ENCODE measurements at places on chromosomes 1 and 21.

DNA sequence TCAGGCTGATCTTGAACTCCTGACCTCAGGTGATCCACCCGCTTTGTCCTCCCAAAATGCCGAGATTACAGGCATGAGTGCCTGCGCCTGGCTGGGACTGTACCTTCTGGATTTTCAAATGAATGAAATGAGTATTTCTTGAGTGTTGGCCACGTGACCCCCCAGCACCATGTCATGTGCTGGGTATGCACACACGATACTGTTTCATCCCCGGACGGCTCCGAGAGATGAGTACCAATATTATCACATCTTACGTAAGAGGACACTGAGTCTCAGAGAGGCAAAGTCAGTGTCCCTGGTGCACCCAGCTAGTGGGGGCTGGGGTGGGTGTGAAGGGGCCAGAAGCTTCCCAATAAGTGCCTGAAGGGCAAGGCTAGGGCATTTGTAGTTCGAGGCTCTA lies 780 bp upstream of the CROCC start:
- no peak for DNase-seq

- no peak for DNase-seq
These were observed 115.8 kb downstream of the TBX19 start for GRCh38 chr1:168396508-168396907.

- peak; percentile 70 for DNase-seq
These were observed 11.3 kb upstream of the MAP10 start for GRCh38 chr1:232793944-232794343.

- no peak for DNase-seq
These were observed 1.1 kb upstream of the MAP7D1 start for GRCh38 chr1:36154765-36155407.

- DNase-seq = no peak
These were observed 44.9 kb downstream of the ARHGEF11 start for GRCh38 chr1:157000686-157001085.

- no peak for DNase-seq
These were observed 316.2 kb upstream of the CXADR start for GRCh38 chr21:17196623-17197022.

DNA sequence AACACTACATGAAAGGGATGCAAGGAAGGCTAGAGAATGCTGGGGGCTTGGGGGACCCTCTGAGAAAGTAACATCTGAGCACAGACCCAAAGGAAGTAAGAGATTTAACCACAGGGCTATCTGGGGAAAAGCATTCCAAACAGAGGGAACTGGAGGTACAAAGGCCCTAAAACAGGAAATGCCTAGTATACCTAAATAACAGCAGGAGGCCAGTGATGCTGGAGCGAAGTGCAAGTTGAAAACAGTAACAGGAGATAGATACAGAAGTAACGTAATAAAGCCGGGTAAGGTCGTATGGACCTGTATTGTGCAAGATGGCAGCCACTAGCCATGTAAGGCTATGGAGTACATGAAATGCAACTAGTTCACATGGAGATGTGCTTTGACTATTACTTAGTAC lies 52.1 kb downstream of the CD34 start:
- no peak for DNase-seq

GRCh38 chr1:241356187-241356518 lies 852 bp downstream of the RGS7 start:
- no peak for DNase-seq

- no peak for DNase-seq
These were observed 52.8 kb downstream of the DUSP10 start for GRCh38 chr1:221689138-221689537.

DNA sequence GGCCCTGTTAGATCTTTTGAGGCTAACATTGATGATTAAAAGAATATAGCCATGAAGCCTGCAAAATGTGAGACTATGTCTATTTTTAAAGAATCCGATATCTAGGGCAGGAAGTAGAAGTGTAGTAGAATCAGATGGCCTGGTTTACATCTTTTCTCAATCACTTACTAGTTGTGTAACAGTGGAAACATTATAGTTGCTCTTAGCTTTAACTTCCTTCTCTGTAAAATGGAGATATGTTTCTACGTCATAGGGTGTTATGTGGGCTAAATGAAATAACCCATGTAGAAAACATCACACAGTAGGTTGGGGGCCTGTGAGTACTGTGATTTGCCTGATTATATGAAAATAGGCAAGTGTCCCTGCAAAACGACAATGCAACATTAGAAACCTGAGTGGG lies 4.4 kb upstream of the IGFN1 start:
- DNase-seq = no peak

DNA sequence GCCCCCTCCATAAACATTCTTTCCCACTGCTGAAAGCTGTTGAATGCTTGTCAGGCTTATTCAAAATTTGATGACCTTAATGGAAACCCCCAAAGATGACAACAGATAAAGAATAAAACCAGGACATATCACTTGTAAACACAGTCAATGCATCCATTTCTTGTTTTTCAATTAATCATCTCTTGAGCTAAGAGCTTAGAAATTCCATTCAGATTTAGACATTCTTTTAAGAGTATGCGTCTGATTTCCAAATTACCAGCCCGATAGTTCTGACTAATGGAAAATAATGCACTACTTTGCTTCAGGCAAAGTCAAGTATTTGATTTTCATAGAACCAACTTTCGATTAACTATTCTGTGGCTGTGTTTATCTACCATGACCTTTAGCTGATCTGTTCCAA lies 100.6 kb upstream of the RUNX1 start:
- peak; percentile 59 for DNase-seq

DNA sequence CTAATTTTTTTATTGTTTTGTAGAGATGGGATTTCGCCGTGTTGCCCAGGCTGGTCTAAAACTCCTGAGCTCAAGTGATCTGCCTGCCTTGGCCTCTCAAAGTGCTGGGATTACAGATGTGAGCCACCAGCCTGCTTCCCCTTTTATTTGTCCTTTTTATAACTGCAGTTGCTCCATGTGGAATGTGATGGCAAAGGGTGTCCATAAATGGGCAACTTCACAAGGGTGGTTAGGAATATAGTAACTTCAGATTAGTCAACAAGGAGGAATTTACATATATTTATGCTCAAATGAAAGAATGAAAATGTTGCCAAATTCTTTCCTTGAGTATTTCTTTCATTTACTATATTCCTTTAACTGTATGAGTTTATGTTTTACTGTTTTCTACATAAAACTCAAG lies 182.9 kb downstream of the BACH1 start:
- peak; percentile 82 for DNase-seq

- DNase-seq = peak; percentile 56
These were observed 42.1 kb downstream of the KIF1B start for GRCh38 chr1:10252508-10252907.

DNA sequence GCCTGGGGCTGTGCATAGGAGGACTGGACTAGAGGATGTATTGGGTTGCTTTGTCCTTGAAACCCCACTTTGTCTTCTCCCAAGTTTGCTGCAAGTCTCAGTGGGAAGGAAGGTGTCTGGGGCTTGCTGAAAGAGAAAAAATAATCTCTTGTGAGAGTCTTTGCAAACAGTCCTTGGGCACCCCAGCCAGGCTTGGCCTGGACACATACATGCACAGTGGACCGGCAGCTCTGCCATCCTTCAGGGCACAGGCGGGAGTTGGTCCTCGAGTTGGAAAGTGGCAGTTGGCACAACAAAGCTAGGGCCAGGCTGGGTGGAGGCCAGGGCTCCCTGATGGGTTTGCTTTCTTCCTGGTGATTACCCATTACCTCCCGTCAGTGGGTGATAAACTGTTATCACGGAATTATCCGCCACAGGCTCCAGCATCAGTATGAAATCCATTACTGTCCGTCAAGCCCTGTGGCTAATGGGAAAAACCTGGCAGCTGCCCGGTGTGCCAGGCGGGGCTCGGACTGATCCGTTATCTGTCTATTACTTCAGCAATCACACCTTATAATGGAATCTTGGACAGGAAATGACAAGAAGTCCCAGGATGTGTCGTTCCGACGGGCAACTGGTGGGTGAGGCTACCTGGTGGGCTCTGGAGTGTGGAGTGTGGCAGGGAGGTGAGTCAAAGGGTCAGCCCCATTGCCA lies 265.7 kb downstream of the GRIK3 start:
- DNase-seq = no peak

- DNase-seq = no peak
These were observed 50.2 kb upstream of the IVNS1ABP start for GRCh38 chr1:185367218-185367617.

GRCh38 chr1:112998592-112999235 lies 42.7 kb upstream of the SLC16A1 start:
- peak; percentile 94 for DNase-seq

DNA sequence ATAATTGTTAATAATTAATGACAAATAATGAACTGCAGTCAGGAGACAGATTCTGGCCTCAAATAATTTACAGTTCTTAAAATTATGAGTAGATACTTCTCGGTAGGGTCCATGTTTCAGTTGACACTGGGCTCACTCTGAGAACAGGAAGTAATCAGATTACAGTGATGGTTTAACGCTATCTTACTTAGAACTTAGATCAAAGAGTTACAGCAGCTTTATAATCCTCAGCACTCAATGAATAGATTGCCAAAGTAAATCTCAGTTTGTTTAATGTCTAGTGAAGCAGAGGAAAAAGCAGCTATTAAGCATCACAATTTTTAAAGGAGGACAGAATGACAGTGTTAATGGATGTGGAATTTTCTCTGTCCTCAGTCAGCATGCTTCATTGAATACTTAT lies 79.6 kb downstream of the PDE4B start:
- no peak for DNase-seq

DNA sequence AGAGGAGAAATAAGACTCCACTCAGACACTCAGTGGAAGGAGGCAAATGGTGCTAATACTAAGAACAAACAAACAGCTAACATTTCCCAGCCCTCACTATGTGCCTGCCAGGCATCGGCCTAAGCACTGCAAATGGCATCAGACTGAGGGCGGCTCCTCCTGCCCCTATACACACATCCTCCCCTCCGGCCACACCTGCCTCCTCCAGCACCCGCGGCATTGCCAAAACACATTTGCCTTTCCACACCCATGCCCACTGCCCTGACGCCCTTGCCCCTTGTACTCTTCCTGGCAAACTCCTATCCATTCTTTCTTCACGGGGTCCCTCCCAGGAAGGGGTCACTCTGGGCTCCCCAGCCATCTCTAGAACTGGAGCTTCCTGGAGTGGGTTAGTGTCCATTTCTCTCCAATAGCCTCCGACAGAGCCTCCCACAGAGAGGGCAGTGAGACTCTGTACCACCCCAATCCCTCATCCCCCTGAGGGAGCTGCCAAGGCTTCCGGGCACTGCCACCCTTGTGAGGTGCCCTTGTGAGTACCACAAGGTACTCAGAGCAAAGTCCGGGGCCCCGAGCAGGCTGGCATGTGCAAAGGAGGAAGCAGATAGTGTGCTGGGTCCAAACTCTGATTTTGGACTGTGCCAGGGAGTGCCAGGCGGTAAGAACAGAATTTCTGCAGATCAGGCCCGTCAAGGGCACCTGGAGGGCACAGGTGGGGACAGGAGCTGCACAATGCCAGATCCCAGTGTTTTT lies 959 bp downstream of the AKR7A3 start:
- DNase-seq = no peak

DNA sequence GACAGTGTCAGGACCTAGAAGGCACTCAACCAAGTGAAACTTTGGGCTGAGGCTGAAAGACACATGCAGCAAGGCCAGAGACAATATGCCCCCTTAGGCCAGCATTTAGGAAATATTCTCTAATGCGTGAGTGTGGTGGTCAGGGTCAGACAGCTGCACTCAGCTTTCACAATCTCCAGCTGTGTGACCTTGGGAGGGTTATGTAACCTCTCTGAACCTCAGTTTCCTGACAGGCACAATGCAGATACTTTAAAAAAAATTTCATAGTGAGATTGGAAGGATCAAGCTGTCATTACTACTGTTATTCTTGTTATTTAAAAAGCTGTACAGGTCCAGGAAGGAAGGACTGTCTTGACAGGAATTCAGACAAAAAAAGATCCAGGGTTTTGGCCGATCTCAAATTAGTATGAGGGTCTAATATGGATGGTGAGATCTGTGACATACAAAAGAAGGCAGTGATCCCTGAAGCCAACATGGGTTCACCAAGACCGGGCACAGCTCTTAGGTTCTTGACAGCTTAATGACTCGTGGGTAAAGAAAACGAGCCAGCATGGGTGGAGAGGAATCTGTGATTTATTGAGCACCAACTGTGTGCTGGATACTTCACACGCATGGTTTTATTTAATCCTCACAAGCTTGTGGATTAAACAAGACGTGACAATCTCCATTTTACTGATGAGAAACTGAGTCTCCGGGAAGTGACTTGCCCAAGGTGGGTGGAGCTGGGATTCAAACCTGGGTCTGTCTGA lies 54.6 kb upstream of the POU3F1 start:
- no peak for DNase-seq

GRCh38 chr1:231695439-231696255 lies 69.1 kb downstream of the DISC1 start:
- DNase-seq = peak; percentile 59

- DNase-seq = no peak
These were observed 216.8 kb downstream of the TOMM20 start for GRCh38 chr1:234911787-234912186.

Measured in AG10803 (cell line).